ENCODE measurements at places on chromosomes 2 and 18.

- no peak for DNase-seq
These were observed 46.2 kb downstream of the AKAIN1 start for GRCh38 chr18:5150894-5151293.

DNA sequence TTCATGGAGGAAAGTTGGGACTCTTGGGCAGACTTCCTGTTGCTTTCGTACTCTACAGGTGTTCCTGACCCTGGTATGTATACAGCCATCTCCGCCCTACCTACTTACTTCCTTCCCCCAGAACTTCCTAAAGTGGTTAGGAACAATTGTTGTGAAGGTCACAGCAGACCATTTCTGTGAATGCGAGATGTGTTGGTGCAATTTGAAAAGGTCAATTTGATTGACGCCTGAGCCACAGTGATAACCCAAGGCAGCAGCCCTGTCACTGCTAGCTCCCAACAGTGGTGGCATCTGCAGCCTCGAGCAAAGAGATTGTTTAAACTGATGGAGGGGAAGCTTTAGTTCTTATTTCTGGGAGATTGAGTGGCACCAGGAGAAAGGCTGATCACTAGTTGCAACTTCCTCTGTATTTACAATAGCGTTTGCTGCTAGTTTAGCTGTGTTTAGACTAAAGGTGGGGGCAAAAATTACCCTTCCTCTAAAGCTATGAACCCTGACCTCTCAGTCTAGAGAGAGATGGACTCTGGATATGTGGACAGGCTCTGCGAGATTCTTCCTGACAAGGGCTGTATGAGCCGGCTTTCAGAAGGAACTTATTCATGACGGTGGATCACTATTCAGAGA, 78.3 kb upstream of the MAP4K3 start:
- no peak for DNase-seq

GRCh38 chr18:48796491-48797205, 154.1 kb downstream of the SMAD7 start:
- no peak for DNase-seq

- DNase-seq: no peak
These were observed 84.1 kb upstream of the EPB41L3 start for GRCh38 chr18:5627776-5628511.

DNA sequence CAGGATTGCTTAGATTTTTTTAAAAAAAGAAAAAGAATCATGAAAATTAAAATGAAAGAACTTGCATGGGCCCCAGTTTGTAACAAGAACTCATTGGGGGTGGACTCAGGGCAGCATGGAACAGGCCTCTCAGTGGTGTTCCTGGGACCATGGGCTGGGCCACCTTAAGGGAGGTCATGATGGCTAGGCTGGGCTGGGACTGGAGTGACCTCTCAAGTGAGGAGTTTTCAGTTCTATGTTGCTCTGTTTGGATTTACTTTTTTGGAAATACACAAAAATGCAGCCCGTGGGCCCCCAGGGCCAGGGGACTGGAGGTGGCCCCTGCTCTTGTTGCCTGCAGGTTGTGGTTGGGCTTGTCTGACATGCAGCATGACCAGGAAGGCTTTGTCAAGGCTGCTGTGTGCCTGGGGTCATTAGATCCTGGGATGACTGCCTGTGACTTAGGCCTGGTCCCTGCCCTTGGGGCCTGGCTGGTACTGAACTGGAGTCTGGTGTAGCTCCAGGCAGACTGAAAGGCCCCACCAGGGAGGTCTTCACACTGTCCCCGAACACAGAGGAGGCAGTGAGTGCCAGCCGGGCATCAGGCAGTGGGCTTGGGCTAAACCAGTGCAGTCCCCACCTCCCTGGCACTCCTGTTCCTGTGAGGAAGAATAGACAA, 115.6 kb downstream of the GLI2 start:
- DNase-seq: no peak

DNA sequence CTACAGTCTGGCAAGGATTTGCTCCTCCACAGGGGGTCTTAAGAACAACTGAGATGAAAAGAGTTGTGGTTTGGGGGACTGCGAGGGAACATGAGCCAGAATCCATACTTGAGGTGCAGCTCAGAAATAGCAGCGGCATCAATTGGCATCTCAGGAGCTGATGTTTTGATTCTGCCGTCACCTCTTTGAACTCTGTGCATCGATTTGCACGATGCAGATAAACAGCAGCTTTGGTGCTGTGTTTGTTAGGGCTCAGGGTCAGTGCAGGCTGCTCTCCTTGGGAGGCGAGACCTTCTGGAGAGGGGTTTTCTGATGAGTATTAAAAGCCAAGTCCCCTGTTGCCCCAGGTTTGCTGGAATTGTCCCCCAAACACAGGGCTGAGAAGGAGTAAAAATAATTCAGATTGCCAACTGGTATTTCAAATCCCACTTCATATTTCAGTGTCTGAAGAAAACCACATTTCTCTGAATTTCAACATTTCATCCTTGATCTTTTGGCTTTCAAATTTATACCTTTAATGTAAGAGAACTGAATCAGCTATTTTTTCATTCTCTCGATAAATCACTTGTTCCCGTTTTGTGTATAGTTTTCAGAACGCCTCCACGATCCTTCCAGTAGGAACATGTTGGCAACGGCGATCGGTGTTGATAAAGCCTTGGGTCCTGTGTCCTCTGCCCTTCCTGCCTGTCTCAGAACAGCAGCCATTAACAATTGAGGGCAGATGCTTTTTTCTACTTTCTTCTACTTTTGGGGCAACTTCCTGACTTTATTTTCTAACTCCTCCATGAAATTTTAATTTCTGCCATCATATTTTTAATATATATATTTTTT, 65.0 kb downstream of the RAB31 start:
- no peak for DNase-seq

DNA sequence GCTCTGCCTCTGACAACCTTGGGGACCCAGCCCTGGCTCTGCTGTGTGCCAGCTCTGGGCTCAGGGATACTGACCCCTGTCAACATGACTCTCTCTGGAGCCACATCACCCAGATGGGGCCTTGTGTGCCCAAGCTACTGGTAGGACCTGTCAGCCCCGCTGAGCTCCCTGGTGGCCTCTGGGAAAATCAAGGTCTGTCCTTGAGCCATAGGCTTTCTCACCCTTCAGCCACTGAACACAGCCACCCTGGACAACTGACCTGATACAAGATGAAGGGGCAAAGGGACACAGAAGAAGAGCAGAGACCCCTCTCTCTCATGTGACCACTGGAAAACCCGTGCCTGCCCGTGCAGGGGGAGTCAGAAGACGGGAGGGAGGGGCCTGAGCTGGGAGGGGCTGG, 7.8 kb downstream of the CCDC74A start:
- no peak for DNase-seq
